ENCODE measurements at places on chromosomes 3 and 15. TPM values are rescaled to one million over a fixed set of nuclear protein-coding genes. Genes with fewer than 3 reads are reported as not detected.

DNA sequence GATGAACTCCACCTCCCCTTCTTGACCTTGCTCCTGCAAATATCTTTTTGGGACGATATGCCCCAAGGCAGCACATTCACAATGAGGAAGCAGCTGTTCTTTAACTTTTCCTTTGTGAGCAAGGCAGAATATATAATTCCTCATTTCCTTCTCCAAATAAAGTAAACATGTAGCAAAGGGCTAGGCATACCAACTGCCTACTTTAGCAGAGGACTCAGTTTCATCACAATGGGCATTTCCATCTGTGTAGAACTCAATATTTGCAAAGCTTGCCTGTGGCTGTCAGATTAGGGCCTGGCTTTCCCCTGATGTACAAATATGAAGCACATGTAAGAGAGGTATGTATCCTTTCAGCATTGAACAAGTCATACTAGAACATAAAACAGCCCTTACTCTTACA, 366.9 kb downstream of the RSL24D1 start:
- no peak for DNase-seq

GRCh38 chr3:194744826-194745225, 59.1 kb downstream of the FAM43A start:
- DNase-seq = no peak

The SPTBN5 gene
- total RNA-seq = 2.1 TPM

The CPN2 gene
- total RNA-seq = 0.08 TPM

GRCh38 chr3:38721207-38721772, 71.8 kb upstream of the SCN5A start:
- no peak for DNase-seq

The OGG1 gene
- 32.5 TPM for total RNA-seq
